ENCODE measurements at places on chromosomes 4 and X.

GRCh38 chrX:42837101-42837726 is 59.3 kb upstream of the PPP1R2C start:
- DNase-seq = no peak

- no peak for DNase-seq
Measured at GRCh38 chr4:31793907-31794306, 1073.7 kb downstream of the PCDH7 start.

DNA sequence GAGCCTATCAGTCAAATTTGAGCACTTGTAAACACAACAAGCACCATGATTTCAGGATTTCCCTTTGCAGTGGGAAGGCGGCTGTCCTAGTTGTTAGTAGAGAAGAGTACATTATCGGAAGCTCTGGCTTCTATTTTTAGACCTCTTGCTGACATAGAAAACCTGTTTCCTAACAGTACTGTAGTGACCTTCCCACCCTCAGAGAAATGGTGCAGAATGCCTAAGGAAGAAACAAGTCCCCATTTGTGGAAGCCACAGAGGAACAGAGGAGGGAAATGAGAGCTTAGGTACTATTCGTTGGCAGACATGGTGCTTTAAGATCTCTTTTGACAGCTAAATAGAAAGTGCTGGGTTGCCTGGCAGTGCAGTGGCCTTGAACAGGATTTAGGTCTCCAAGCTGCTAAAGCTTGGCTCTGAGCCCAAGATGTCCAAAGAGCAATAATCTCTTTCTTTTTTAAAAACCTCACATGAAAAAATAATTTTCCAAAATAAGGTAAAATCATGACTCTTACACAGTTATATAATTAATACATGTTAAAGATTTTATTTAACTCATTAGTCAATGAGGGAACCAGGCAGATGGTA is 24.9 kb downstream of the GLRA2 start:
- no peak for DNase-seq

DNA sequence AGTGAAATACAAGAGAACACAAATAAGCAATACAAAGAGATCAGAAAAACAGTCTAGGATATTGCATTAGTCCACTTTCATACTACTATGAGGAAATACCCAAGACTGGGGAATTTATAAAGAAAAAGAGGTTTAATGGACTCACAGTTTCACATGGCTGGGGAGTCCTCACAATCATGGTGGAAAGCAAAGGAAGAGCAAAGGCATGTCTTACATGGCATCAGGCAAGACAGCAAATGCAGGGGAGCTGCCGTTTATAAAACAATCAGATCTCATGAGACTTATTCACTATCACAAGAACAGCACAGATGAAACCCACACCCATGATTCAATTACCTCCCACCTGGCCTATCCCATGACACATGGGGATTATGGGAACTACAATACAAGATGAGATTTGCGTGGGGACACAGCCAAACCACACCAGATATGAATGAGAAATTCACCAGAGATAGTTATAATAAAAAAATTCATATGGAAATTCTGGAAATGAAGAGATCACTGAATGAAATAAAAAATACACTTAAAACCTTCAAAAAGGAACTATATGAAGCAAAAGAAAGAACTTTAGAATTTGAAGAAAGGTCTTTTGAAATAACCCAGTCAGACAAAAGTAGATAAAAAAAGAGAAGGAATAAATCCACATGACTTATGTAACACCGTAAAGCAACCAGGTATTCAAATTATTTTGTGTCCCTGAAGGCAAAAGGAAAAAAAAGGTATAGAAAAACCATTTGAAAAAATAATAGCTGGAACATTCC is 16.2 kb upstream of the NAA11 start:
- no peak for DNase-seq

GRCh38 chrX:53116101-53116500 is 22.2 kb downstream of the KANTR start:
- DNase-seq = no peak

DNA sequence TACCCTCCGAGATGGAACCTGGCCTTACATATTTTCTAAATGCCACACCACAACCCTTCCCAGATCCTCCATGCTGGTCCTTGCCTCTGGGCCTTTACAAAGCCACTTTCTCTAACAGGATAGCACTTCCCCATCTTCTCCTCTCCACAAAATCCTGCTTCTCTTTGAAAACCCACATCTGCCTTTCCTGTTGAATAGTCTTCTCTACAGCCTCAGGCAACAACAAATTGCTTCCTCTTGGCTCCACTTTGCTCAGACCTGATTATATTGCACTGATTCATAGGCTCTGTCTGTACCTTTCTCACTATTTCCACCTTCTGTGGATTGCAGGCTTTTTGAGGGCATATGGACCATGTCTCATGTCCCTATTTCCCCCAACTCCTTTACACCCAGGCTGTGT is 203.7 kb upstream of the MBNL3 start:
- no peak for DNase-seq

GRCh38 chr4:108453366-108453765 is 167.0 kb upstream of the RPL34 start:
- no peak for DNase-seq

DNA sequence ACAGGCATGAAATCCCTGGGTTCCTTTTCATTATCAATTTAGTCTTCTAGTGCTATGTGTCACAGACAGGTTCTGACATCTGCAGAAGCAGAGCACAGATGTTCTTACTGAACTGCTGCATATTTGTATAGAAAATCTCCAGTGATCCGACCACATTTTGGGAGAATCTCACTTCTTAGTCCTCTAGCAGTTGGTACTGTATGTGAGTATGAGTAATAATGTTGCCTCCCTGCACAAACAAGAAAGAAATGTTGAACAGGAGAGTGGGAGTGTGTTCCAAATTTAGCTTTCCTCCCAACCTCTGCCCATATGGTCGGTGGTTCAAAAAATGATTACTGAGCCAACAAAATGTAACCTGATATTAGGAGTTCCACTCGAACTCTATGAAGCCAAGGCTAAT is 165.3 kb upstream of the GPC4 start:
- DNase-seq = no peak

DNA sequence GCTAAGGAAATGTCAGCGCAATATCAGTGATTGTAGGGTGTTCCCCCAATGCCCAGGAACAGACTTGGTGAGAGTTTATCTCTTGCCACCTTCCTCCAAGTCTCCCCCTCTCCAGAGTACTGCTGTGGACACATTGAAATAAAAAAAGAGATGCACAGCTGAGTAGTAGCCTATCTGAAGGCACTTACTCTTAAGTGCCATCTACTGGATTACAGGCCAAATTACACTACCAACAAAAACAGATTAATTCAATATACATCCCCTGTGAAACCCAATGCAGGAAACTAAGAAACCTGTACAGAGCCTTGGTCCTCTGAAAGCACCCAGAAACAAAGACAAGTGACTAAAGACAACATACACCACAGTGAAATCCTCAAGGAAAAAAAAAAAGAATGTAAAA is 460.3 kb downstream of the ZIC3 start:
- no peak for DNase-seq

DNA sequence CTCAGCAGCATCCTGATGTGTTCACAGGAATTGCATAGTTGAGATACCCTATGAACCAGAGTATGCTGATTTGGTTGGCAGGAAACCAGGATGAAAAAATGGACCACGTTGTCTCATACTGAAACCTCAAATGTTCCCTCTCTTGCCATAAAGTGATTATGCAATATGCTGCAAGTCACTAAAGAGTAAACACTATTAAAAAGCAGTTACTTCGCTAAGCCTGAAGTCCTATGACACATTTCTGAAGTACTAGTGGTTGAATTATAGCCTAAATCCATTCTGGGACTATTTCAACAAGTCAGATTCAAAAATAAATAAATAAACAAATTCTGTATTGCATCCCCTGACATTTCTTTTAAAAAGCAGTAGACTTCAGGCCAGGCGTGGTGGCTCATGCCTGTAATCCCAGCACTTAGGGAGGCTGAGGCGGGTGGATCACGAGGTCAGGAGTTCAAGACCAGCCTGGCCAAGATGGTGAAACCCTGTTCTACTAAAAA is 106.0 kb upstream of the NAP1L5 start:
- no peak for DNase-seq

DNA sequence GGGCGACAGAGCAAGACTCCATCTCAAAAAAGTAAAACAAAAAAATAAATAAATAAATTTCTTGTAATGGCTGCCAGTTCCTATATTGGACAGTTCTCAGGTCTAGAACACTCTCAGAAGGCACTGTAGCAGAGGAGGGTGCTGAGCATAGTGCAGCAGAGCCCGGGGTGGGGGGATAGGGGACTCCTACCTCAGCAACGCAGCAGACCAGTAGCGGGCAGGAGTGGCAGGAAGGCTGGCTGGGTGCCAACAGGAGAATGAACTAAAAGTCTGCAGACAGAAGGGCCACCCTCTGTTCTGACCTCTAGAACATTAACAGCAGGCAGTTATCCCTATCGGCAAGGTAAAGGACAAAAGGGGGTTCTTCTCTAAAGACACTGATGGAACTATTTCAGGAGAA is 20.2 kb downstream of the PDK3 start:
- DNase-seq = no peak

DNA sequence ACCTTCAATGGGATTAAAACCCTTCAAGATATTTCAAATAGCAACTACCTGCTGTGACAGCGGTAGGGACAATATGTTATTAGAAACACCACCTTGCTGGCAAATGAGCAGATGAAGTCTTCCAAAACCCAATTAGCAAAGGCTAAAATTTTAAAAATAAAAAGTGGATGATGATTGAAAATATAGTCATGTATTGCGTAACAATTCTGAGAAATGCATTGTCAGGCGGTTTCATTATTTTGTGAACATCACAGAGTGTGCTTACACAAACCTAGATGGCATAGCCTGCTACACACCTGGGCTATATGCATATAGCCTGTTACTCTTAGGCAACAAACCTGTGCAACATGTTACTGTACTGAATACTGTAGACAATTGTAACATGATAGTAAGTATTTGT is 91.2 kb upstream of the ANXA3 start:
- DNase-seq = no peak

- DNase-seq = no peak
Measured at GRCh38 chrX:132491191-132491590, 2.4 kb upstream of the MBNL3 start.

DNA sequence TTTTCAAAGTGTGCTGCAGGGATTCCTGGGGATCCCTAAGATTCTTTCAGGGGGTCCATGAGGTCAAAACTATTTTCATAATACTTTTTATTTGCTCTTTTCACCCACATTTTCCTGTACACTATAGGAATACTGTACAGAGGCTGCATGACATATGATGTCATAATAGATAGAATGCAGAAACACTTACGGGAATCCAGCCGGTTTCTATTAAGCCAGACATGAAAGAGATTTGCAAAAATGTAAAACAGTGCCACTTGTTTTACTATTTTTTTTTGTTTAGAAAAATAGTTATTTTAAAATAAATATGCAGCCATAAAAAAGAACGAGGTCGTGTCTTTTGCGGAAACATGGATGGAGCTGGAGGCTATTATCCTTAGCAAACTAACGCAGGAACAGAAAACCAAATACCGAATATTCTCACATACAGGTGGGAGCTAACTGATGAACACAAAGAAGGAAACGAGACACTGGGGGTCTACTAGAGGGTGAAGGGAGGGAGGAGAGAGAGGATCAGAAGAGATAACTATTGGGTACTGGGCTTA is 5.0 kb downstream of the ZFX start:
- no peak for DNase-seq

GRCh38 chr4:766152-766515 is 59.8 kb downstream of the CPLX1 start:
- DNase-seq = no peak

Data from activated T-helper 1 cell treated with anti-CD3 and anti-CD28 coated beads, Interleukin-2, amount 50 U/mL, for 16 hours (primary cell).